LHCN-M2 (cell line): ENCODE measurements at places on chromosomes 4 and X.

GRCh38 chr4:53974561-53974960, 89.8 kb downstream of the CHIC2 start:
- peak; percentile 32 for DNase-seq

- DNase-seq, result peak; percentile 95
Measured at GRCh38 chr4:56728512-56728911, 47.4 kb upstream of the HOPX start.

DNA sequence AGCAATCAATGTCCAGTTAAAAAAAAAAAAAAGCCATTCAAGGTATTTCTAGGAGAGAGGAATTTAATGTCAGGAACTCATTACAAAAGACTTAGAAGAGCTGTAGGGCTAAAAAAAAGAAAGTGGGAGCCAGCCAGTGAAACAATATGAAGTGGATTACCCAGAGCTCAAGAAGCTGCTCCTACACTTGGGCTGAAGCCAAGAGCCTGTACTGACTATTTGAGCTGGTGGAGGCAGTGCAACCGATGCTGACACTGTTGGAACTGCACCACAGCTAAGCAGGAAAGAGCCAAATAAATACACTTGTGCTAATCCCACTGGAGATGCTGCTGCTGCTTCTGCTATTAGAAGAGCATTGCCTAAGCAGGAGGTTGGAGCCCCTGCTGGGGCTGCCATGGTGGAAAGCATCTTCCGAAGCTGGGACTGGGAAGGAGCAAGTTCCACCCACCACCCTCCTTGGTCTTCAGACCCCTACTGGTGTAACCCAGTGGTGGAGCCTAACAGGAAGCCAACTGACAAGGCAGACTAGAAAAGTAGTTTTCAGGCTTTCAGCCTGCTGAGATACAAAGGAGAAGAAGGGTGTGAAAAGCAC, 65.4 kb downstream of the CXXC4 start:
- DNase-seq, result no peak

DNA sequence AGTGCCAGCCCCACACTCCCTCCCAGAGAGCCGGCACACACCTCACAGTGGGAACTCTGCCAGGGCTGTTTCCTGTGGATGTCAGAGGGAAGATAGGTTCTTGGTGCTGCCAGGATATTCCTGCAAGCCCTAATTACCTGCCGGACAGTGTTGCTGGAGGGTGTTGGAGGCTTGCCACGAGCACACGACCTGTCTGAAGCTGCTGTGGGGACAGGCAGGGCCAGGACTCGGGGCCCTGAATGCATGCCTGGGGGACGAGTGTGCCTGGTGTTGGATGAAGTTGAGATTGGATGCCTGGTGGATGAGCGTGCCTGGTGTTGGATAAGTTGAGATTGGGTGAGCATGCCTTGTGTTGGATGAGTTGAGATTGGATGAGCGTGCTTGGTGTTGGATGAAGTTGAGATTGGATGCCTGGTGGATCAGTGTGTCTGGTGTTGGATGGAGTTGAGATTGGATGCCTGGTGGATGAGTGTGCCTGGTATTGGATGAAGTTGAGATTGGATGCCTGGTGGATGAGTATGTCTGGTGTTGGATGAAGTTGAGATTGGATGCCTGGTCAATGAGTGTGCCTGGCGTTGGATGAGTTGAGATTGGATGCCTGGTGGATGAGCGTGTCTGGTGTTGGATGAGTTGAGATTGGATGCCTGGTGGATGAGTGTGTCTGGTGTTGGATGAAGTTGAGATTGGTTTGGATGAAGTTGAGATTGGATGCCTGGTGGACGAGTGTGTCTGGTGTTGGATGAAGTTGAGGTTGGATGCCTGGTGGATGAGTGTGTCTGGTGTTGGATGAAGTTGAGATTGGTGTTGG, 23.2 kb upstream of the UVSSA start:
- DNase-seq, result peak; percentile 95

DNA sequence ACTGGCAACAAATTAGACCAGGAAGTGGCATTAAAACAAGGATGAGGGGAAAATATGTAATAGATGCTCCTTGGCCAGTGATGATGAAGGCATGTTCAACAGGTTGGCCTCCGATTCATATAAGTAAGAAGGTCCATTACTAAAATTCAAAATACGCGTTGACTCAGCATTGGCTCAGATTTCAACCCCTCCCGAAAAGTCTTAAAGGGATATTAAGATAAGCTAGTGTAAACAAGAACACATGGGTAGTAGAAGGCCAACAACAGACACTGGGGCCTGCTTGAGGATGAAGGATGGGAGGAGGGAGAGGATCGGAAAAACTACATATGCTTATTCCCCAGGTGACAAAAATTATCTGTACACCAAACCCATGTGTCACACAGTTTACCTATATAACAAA, 19.1 kb upstream of the LAP3 start:
- DNase-seq, result peak; percentile 42

DNA sequence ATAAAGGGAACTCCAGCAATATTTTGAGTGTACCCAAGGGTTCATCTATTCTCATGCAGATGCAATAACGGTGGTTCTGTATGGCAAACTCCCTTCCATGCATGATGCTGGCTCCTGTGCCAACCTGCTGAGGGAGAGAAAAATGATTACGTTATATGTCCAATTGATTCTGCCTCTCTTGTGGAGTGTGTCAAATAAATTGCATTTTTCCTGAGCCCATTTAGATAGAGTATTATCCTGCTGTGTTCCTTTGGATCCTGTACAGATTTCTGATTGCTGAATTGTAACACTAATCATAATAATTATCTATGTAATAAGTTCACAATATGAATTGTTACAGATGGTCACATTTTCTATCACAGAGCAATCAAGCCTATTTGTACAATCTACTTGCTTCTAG, 821.7 kb downstream of the C4orf33 start:
- no peak for DNase-seq

DNA sequence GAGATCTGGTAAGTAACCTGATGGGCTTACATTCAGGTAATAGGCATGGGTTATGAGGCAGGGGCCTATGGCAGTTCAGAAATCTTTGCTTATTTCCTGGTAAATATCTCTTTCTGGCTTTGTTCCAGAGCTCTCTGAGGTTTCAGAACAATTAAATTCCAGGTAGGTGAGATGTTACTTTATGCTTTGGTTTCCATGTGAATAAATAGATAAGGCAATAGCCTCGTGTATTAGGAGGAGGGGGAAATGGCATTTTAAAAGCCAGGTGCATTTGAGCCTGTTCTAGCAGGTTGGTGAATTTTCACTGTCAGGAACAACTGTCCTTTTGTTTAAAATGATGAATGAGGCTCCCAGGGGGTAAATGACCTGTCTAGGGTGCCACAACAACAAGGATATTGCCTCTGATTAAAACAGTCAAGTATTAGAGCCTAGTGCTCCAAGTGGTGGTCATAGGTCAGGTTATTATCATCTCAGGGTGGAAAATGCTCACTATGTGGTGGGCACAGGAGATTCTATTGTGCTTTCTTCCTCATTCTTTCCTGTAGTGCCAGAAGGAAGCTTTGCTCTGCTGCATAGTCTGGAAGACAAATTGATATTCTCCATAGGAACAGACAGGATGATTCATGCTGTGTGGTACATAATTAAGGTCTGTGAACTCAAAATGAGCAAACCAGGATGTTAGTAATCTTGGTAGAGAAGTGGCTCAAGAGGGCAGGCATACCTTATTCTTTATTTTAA, 296.2 kb downstream of the INPP4B start:
- DNase-seq, result peak; percentile 81

- DNase-seq, result no peak
Measured at GRCh38 chrX:7073336-7073735, 74.2 kb upstream of the STS start.

- DNase-seq, result no peak
Measured at GRCh38 chr4:73750730-73751129, 10.4 kb downstream of the CXCL8 start.

DNA sequence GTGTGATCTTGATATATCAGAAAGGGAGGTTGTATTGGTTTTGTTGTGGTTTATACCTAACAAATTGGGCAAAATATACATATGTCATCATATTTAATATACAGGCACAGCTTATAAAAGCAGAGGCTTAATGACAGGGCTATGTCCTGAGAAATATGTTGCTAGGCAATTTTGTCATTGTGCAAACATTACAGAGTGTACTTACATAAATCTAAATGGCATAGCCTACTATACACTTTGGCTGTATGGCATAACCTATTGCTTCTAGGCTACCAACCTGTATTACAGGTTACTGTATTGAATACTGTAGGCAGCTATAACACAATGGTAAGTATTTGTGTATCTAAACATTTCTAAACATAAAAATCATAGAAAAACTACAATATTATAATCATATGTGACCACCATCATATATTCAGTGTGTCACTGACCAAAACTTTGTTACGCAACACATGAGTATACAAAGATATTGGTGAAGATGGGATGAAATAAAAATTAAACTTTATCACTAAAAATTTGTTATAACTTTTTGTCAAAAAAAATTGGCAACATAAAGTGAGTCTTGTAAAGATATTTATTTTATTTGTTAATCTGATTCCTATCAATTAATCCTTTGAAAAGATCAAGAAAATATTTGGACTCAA, 414.0 kb upstream of the HS3ST1 start:
- DNase-seq, result no peak

DNA sequence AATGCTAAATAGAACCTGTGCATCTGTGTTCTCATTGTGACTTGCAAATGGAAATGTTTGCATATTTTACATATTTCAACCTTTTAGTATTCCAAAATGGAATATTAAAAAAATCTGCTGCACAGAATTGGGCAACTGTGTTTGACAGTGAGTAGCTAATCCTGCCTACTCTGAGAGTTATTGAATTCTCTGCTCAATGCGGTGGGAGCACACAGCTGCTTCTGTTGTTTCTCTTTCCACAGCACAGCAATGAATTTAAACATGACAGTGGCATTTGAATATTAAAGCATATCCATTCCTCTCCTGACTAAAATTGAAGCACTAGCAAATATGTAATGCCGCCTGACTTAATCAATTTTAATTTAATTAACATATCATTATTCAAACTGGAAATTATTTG, 366.6 kb downstream of the GASK1B start:
- DNase-seq, result no peak

GRCh38 chr4:5749568-5749967, 38.6 kb downstream of the EVC start:
- DNase-seq, result no peak

DNA sequence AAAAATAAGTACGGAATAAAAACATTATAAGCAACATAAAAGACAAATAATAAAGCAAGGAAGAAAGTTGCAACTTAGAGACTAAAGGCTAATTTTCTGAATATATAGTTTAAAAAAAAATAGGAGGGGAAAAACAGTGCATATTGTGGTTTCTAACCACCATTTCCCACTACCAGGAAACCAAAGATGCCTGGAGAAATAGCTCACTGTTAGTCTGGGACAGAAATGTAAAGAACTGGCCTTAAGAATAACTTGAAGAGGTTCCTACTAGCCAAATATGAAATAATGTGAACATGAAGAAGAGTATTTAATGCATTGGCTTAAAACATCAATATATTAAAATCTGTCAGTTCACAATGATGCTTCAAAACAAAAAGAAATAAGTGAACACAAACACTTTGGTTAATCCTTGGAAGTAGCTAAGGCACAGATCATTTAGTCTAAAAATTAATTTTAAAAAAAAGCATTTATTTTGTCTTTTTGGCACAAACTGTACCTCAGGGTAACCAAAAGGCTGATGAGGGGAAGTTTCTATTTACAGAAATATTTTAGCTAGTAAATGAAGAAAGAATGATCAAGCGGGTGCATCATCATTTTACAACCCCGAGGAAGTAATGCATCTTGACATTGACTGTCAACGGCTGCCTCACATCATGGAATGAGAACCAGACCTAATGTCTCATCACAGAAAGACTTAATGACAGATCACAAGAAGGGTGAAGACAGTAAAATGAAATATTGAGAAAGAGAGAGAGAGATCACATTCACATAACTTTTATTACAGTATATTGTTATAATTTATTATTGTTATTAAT, 297.2 kb upstream of the LDB2 start:
- DNase-seq, result no peak

- no peak for DNase-seq
Measured at GRCh38 chr4:186249785-186250754, 15.9 kb upstream of the F11 start.
